ENCODE measurements at places on chromosomes 2 and 18. TPM values are rescaled to one million over a fixed set of nuclear protein-coding genes. Genes with fewer than 3 reads are reported as not detected.

Gene TTN
- under 0.01 TPM for total RNA-seq

Gene CENPA
- 16.1 TPM for total RNA-seq

Gene TGFBRAP1
- 11.9 TPM for total RNA-seq

Gene BOD1L2
- not detected for total RNA-seq

Gene MLPH
- 40.9 TPM for total RNA-seq

Gene SERPINB8
- total RNA-seq: 19.8 TPM

Gene EFHD1
- not detected for total RNA-seq

Gene CDCA7
- 14.9 TPM for total RNA-seq

Gene ALK
- not detected for total RNA-seq

Gene GREB1
- 0.18 TPM for total RNA-seq

Gene RAPGEF4
- 0.18 TPM for total RNA-seq

Gene TUBA4A
- 11.3 TPM for total RNA-seq

Gene GNLY
- total RNA-seq: not detected

Gene PROM2
- under 0.01 TPM for total RNA-seq

Gene ACTG2
- total RNA-seq: 12.4 TPM

Gene RESP18
- not detected for total RNA-seq

Gene PIEZO2
- not detected for total RNA-seq

Gene ANKRD30B
- not detected for total RNA-seq

Gene NTSR2
- not detected for total RNA-seq

Gene RBMS1
- total RNA-seq: 33.4 TPM

Gene ONECUT2
- total RNA-seq: not detected

Gene SPATA3
- not detected for total RNA-seq

Gene ST6GAL2
- total RNA-seq: 0.58 TPM

Gene RAB27B
- 34.6 TPM for total RNA-seq

Gene DLGAP1
- not detected for total RNA-seq

Gene CNTNAP5
- total RNA-seq: not detected

Gene FOXD4L1
- not detected for total RNA-seq

Gene NCOA1
- 8.2 TPM for total RNA-seq

Gene TANK
- 45.3 TPM for total RNA-seq

Gene CTLA4
- not detected for total RNA-seq

Gene PARD6G
- 0.71 TPM for total RNA-seq

Gene NEB
- not detected for total RNA-seq

Gene SDC1
- 26.1 TPM for total RNA-seq

Gene DPP10
- not detected for total RNA-seq

Gene MALT1
- total RNA-seq: 22.5 TPM

Gene EDAR
- not detected for total RNA-seq

Gene DHRS9
- total RNA-seq: 2.0 TPM

Gene YWHAQ
- 395 TPM for total RNA-seq

Gene CHST9
- total RNA-seq: not detected

Gene SCYGR8
- not detected for total RNA-seq

Gene CROCC2
- total RNA-seq: 0.35 TPM

Gene EPB41L3
- not detected for total RNA-seq

Gene RIT2
- not detected for total RNA-seq

All from myometrial cell (primary cell).